LoVo (cell line): ENCODE measurements at places on chromosomes 2 and 18.

DNA sequence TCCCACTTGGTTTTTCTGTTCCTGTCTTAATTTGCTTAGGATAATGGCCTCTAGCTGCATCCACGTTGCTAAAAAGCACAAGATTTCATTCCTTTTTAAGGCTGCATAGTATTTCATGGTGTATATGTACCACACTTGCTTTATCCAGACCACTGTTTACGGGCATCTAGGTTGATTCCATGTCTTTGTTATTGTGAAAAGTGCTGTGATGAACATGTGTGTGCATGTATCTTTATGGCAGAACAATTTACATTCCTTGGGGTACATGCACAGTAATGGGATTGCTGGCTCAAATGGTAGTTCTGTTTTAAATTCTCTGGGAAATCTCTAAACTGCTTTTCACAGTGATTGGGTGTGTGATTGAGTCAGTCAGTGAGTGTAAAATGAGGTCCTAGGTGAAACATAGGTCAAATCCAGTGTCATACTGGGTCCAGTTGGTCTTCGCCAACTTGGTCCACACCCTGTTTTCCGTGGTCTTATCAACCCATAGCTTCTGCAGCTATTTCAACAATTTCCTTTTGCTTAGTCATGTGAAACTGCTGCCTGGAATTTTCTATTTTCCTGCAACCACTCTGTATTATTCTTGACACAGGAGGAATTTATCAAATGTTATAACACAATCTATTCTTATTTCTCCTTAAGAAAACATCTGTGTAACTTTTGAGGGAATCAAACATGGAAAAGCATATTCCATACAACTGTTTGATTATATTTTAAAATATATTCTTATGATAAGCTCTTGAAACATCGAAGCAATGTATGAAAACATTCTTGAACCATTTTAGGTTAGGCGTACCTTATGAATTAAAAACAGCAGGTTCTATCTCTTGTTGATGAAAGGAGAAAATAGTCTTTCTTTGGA lies 82.9 kb downstream of the ADCYAP1 start:
- no peak for DNase-seq

DNA sequence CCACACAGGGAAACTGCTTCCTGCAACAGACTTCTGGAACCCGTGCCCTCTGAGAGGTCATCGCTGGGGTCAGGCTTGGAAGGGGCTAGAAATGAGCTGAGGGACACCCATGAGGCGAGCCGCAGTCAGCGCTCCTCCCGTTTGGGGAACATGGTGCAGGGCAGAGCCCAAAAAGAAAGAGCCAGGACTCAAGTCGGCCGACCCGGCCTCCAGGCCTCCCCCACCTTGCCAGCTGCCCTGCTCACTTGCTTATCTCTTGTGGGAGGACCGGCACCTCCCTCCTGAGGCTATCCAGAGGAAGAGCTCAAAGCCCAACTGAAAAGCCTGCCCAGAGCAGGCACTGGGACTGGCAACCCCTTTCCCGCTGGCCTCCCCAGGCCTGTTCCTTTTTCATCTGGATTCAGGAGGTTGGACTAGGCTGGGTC lies 43.6 kb downstream of the SCTR start:
- no peak for DNase-seq

DNA sequence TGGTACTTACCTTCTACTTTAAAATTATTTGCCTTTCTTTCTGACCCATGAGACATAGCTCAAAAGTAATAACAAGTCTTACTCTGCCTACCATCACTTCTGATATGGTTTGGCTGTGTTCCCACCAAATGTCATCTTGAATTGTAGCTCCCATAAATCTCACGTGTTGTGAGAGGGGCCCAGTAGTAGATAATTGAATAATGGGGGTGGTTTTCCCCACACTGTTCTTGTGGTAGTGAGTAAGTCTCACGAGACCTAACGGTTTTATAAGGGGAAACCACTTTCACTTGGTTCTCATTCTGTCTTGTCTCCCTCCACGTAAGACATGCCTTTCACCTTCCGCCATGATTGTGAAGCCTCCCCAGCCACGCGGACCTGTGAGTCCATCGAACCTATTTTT lies 47.5 kb downstream of the GALNT3 start:
- no peak for DNase-seq

GRCh38 chr18:64082054-64082453 lies 66.8 kb downstream of the LINC00305 start:
- DNase-seq = no peak

DNA sequence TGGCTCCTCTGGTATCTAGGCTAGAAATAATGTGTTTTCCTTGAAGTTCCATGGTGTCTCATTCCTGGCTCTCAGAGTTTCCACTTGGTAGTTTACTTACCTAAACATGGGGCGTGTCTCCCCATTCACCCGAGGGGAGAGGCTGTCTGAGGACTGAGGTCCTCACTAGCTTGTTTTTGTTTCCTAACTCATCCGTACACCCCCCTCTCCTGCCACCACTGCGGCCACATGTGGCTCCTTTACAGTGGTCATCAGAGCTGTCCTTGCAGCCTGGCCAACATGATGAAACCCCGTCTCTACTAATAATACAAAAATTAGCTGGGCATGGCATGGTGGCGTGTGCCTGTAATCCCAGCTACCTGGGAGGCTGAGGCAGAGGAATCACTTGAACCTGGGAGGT lies 106.0 kb downstream of the ASAP2 start:
- no peak for DNase-seq

DNA sequence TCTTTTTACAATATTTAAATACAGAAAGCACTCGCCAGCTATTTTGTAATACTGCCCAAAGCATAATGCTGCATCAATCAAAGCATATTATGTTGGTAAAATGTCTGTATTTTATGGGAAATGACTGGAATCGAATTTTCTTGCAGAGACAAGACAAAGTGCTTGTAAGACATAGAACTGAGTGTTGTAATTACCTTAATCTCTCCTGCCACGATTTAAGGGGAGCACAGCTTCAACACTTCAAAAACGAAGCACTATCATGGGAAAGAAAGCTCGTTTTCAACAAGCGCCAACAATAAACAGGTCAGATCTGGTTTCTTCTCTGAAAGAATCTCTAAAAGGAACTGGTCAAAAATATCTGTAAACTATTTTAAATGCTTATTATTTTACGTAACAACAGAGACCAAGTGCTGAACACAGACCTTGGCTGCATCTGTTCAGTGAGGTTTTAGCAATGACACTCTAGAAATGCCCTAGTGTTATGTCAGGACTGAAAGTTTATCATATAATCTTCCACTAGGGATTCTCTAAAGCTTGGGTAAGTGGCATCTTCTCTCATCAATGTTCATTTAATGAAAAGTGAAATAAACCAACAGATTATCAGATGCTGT lies 19.0 kb downstream of the RND3 start:
- DNase-seq = no peak

- DNase-seq = peak; percentile 24
Observed at GRCh38 chr2:119517433-119517832, 6.8 kb downstream of the SCTR start.

DNA sequence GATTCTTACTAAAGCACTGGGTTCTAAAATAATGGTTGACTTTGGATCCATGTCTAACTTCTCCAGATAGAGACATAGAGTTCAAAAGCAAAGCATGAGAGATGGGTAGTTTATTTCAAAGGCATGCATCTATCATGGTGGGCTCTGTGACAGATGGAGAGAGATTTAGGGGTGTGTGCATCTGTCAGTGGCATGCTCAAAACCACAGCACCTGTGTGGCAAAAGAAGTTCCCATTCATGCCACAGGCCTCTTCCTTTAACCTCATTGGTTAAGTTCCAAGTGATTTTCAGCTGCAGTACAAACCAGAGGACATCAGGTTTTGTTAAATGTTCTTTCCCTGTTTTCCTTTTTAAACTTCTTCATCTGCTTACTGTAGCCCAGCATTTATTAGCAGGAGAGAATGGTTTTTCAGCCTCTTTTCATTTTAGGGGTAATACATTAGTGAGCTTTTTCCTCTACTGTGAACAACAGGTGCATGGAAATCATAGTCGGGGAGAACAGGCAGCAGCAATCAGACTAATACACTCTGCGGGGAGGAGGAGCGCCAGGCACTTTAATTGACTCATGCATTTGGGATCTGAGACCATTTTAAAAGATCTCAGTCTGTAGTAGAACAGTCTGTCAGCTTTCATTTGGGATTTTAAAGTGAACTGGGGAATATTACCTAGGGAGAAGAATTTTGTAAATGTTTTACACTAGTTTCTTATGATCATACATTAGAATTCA lies 52.4 kb upstream of the UPP2 start:
- no peak for DNase-seq

DNA sequence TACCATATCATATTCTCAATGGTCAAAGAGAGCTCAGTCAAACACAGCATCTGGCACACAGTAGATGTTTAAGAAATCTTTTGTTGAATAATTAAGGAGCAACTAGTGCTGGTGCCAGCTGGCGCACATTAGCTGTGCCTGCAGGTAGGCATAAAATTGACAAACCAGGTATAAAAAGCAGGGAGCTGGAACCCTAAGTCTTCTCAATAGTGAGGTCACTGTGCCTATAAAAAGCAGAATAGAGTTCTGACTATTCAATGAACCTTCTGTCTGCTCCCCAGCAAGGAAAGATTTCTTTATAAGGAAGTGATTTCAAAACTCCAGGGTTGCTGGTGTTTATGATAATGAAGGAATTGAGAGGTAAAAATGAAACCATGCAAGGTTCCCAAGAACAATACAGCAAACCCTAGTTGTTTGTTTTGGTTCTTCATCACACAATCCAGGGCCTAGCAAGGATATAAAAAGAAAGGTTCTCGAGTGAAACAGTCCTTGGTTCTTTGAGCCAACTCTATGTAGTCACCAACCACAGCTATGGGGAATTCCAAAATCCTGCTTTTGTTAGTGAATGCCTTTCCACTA lies 76.1 kb downstream of the THADA start:
- no peak for DNase-seq

DNA sequence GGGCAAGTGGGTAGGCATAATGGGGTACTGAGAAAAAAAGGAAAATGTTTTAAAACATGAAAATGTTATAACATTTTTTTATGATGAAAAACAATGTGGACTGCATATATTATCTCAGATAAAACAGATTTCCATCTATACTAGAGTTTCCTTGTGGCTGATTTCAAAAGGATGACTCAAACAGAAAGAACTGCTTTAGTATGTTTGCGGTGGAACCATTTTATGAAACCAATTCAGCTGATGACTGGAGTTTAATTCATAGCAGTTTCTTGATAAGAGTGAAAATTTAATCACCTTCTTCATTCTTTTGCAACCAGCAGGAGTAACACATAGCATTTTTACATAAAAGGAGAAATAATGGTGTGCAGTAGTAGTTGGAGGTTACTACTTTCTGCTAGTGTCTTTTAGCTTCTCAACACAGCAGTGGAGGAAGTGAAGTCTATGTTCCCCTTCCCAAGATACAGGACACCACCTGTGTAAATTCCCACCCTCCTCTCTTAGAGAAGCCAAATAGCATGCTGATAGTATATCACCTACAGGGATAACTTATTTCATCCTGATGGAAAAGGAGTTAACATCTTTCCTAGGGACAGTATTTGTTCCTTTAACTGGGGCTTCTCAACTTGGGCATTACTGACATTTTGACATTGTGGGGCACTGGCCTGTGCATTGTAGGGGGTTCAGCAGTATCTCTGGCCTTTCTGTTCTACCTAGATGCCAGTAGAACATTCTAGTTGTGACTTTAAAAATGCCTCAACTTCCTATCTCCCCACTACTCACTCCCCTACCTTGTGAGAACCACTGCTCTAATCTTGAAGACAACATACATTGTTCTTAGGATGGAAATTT lies 29.9 kb downstream of the PELI1 start:
- peak; percentile 78 for DNase-seq

DNA sequence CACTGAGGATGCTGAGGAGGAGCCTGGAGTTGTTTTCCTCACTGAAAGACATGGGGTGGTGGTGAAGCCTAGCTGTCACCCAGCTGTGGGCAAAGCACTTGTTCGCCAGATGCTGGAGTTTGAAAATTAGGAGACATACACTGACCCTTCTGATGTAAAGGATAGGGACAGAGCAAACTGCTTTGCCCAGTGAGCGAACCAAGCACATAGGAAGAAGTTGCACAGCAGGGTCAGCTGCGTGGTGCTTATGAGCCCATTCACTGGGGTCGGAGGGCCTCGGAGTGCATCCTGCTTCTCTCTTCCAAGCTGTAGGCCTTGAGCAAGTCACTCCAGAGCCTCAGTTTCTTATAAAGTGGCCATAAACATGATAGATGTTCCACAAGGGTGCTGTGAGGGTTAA lies 50.9 kb downstream of the HK2 start:
- no peak for DNase-seq

DNA sequence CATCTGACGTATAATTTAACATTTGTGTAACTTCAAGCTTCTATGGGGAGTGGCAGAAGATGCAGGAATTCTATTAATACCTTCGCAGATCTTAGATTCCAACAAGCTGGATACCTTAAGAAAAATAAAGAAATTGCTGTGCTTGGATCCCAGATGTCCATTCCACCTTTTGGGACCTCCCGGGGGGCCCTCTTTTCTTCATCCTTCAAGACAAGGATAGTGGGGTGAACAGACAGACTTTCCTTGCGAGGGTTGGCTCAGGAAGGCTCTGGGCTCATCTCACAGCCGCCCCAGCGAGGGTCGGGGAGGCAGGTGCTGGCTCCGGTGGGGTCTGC lies 509 bp upstream of the RNF144A start:
- no peak for DNase-seq

GRCh38 chr2:191789796-191790195 lies 57.1 kb downstream of the CAVIN2 start:
- DNase-seq = no peak

DNA sequence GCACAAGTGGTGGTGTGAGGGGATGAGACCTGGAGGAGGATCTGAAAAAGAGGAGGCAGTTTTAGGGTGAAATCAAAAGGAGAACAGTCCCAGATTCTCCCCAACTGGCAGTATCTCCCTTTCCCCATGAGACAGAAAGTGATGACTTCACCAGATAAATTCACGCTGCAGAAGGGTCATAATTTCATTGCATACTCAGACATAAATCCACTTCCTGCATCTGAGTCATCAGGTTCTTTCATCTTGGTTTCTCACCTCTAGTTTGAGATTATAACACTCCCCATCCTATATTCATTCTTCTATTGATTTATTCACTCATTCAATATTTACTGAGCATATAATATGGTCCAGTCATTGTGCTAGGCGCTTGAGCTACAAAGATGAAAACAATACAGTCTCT lies 64.7 kb downstream of the CCDC148 start:
- peak; percentile 18 for DNase-seq

DNA sequence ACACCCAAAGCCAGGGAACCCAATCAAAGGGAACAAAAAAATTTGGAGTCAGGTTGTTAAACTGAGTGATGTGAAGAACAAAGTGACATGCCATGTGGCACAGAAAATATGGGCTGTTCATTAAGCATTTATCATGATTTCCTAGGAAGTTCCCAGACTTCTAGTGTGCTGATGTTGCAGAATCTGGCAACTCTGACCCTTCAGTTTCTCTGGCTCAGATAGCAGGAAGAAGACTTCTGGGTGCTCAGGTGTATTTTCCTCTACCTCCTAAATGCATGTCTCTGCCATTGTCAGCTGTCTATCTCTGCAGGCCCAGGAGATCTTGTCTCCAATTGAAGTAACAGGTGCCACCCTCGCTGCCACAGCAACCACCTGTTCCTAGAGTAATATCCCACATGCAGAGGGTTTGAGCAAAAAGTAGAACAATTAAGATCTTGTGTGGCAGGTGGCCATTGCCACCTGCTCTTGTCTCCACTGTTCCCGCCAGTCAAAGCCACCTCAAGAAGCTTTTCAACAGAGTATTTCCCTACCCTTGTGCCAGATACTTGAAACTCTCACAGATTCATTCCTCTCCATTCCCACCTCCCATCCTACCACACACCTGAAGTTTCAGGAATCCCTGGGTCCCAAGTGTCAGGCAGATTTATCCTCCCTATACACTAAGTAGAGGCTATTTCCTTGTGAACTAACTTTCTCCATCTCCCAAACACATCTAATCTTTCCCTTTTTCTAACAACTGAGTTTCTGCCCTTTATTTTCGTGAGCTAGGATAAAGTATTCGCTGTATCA lies 533.7 kb upstream of the CHAC2 start:
- no peak for DNase-seq
